ENCODE measurements at places on chromosomes 12 and 14. TPM values are rescaled to one million over a fixed set of nuclear protein-coding genes. Genes with fewer than 3 reads are reported as not detected.

DNA sequence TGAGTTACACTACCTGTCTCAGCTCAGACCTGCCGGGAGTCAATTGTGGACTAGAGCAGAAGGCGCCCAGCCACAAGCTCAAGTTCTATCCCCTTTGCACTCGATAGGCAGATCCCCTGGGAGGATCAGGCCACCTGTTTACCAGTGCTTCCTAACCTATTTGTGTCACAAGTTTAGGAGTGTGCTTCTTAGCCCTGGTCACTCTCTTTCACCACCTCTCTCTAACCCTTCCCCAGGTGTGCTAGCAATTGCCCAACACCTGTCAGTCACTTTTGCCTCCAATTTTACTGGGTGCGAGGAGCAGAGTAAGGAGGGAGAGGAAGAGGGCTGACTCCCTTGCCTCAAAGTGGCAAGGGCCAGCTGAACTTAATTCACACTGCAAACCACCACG is 745 bp upstream of the NAA30 start:
- DNase-seq: no peak

DNA sequence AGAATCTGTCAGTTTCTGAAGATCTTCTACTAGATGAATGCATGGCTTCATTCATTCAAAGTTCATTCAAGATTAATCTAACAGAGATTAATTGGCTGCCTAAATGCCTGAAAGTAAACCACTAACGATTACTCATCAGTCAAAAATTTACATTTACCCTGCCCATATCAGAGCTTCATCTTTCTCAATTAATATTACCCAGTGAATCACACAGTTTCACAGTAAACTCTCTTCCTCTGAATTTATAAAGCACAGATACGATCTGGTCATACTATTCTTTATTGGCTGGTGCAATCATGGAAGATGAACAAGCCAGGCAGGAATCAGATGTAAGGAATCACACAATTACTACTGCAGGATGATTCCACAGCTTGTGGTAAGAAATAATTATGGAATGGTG is 377.7 kb downstream of the SLC16A7 start:
- peak; percentile 46 for DNase-seq

DNA sequence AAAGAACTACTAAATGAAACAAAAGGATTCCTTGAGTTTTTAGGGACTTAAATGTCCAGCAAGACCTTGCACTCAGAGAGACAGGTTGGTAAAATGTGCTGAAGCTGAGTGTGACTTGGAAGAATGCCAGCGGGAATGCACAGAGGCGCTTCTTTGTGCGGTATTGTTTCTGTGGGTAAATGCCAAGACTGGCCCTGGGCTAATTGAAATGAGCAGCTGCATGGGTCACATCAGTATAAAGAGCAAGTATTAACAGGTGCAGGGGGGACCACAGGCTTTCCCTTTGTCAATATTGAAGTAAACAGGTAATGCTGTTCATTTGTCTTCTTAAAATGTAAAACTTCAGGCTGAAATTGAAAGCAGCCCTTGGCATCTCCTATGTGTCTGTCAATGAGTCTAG is 74.3 kb downstream of the LMO3 start:
- DNase-seq: no peak

The RHOF gene
- total RNA-seq: 6.5 TPM

DNA sequence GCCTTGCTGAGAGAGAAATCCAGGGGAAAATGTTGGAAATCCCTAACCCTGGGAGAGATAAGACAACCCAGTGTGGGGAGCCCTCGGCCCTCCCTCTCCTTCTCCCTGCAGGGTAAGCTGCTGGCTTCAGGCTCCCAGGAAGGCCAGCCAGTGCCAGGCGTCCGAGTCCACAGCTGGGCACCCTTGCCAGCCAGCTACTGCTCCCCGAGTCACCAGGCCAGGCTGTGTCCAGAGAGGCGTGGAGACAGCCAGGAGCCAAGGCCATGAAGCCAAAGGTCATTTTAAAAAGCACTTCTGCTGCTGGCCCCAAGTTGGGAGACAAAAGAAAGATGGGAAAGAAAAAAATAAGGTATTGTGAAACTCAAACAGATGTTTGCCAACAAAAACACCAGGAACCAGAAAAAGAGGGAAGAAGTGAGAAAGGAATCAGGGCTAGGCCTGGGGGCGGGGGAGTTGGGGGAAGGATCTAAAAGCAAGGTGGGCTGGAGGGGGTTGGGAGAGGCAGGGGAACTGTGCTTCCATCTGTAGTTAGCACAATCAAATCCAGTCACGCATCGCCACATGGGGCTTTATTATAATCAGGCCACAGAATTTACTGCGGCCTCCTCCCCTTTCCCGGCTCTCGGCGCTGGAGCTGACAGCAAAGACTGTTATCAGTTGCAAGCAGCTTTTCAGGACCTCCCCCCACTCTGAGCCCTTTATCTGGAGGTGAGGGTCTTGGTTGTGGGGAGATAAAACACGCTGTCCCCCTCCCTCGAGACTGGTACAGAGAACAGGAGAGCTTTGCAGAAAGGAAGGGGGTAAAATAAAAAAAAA is 33.5 kb downstream of the RBM19 start:
- DNase-seq: no peak

DNA sequence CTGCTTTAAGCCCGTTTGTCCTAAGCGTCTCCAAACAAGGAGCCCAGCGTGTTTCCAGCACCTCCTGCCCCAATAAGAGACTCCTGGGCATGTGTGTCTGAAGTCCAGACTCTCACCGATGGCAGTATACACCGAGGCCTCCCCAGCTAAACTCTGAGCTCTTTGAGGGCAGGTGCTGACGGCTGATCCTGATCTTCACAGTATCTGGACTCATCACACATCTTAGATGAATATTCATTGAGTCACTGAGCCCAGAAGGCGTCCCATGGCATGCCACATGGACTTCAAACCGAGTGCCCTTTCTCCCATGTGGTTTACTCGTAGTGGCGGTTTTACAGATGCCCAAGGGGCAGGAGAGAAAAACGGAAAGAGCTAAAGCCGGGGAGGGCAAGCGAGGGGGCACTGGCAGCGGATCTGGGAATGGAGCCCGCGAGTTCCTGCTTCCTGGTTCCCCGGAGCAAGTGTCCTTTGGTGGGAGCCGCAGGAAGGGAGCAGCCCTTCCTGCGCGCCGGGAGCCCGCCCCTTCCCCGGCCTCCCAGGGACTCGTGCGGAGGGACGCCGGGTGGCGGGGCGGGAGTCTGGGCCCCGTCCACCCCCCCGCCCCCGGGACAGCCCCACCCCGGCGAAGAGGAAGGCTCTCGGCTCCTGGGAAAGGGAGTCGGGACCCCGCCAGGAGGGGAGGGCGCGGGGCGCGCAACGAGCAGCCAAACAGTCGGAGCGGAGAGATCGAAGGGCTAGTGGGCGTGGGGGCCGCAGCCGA is 585 bp upstream of the TEAD4 start:
- DNase-seq: peak; percentile 67

The BDKRB1 gene
- not detected for total RNA-seq

DNA sequence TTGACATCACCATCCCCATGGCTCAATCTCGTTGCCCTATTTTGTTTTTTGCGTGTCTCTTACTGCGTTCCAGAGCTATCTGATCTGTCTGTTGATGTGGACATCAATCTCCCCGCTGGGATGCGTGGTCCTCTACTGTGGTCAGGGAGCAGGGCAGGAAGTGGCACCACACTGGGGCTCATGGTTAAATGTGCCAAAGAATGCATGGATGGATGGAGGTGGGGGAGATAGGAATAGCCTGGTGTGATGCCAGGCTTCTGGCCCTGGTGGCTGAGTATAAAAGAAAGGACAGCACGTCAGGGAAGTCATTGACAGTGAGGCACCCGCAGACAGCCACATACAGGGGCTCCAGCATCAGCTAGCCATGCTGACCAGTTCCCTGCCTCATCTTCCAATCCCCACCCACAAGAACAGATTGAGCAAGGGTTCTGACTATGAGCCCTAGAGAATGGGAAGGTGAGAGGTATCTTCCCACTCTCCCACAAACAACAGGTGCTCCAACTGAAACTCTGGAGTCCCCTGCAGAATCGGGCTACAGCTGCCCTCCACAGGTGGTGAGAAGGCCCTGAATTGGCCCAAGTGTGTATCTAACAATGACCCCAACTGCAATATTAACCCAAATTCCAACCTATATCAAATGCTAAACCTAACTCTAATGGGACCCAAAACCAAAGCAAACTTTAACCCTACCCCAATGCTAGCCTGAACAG is 2.7 kb upstream of the BEGAIN start:
- no peak for DNase-seq

DNA sequence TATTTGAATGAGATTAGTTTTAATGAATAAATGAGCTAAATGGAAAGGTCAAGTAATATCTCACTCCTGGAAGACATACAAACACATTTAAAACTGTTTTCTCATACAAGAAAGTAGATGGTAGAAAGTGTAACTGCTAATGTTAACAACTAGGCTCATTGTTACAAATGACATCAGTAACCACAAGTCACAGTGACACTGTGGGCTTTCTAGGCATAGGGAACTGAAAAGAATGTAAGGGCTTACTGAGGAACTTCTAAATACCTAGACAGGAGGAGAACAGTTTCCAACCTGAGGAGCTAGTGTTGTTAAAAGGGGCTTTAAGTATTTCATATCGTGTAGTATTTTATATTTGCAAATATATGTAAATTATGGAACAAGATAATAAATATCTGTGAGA is 17.5 kb upstream of the ERGIC2 start:
- no peak for DNase-seq

DNA sequence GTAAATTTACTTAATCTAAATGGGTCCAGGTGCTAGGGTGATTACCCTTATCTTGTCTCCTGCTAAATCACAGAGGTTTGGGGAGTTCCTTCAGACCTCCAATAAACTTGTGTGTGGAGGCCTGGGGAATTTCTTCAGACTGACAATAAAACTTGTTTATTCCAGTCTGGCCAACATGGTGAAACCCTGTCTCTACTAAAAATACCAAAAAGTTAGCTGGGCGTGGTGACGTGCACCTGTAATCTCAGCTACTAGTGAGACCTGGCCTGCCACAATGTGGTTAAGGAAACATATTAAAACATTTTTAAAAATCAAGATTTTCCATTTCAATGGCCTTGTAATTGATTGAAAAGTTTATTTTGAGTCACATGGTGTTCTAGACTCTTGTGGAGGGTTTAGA is 126.9 kb upstream of the FGD4 start:
- DNase-seq: no peak

- no peak for DNase-seq
These were observed 198.2 kb downstream of the BTG1 start for GRCh38 chr12:91947459-91947858.

- no peak for DNase-seq
These were observed 203.4 kb downstream of the TMX1 start for GRCh38 chr14:51443195-51444018.

- DNase-seq: no peak
These were observed 29.7 kb upstream of the SAV1 start for GRCh38 chr14:50697659-50698290.

GRCh38 chr12:27899151-27899661 is 73.3 kb downstream of the PTHLH start:
- DNase-seq: no peak

GRCh38 chr14:83757916-83758315 is 1772.0 kb upstream of the FLRT2 start:
- no peak for DNase-seq

DNA sequence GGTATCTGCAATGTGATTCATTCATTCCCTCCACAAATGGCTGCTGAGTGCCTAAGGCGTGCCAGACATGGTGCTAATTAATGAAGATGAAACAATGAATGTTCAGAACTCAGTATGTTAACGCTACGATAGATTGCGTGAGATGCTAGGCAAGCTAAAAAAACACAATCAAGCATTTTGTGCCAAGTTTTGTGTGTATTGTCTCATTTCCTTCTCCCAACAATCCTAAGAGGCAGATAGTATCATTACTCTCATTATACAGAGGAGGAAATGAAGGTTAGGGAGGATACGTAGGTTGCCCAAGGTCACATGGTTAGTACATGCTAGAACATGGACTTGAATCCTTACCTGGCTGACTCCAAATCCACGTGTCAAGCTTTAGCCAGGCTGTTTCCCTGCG is 264.4 kb downstream of the EFCAB11 start:
- DNase-seq: peak; percentile 62

The SERPINA10 gene
- total RNA-seq: not detected

DNA sequence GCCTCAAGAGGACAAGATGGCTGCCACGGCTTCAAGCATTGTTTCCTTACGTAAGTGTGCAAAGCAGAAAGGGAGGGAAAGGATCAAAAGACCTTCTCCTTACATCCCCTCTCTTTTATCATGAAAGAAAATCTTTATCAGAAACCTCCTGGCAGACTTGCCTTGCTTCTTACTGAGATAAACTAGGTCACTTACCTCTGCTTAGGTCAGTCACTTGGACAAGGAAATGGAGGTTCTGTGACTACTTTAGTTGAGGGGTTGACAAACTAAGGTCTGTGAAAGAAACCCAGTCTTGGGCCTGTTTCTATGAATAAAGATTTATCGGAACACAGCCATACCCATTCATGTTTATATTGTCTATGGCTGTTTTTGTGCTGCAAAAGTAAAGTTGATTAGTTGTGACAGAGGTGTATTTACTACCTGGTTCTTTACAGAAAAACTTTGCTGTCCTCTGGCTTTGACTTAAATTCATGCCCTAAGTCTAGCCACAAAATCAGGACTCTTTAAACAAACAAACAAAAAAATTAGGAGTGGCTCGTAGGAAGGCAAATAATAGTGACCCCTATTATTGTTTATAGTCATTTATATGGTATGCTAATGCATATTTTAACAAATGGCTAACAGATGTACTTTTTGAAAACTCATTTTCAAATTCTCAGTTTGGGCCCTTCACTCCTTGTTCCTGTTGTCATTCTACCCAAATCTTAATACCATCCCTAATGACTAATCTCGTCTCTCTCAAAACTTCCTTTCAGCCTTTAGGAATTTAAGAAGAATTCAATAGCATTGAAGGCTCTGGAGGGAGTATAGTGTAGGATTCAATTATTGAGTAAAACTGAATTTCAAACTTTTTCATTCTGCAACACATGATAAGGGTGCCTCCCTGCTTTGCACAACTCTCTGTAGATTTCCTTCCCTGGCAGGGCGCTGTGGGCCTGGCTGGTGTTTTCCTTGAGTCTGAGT is 42.0 kb upstream of the ATP2B1 start:
- DNase-seq: no peak

DNA sequence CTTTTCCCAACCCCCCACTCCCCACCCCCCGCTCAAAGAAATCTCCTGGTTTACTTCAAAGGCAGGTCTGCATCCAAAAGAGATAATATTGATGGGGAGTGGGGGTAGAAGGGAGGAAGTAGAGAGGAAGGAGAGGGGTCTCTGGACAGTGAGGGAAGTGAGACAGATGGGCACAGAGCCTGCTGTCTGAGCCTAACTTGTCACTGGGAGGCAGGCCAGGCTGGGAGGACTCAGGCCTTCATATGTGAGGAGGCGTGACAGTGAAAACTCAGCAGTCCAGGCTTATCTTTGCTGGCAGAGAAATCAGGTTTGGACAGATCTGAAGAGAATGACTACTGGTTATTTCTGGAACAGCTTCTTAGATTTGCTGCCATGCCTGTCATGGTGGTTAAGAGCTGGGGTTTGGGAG is 192.3 kb downstream of the NUAK1 start:
- no peak for DNase-seq

The SYT1 gene
- 9.7 TPM for total RNA-seq

DNA sequence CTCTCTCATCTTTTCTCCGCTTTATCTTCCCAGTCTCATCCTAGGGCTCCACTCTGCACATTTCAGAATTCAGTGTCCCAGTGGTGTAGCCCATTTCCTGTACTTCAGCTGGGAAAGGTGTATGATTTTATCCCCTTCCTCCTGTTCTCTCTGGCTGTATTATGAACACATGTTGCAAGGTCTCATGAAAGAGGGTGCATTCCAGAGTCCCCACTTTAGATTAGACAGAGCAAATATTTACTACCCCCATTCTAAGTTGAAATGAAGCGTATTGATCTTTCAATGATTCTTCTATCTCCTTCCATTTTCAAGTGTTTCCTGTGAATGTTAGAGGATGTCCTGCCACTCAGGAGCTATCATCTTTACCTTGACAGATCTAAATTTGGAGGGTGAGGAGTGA is 123.2 kb downstream of the WIF1 start:
- no peak for DNase-seq

- DNase-seq: no peak
These were observed 180.6 kb upstream of the EEA1 start for GRCh38 chr12:93109551-93110203.

Measured in dermis blood vessel endothelial cell (primary cell).